ENCODE measurements at places on chromosomes 16 and 17.

- no peak for DNase-seq
Measured at GRCh38 chr16:629833-630248, 944 bp upstream of the WFIKKN1 start.

DNA sequence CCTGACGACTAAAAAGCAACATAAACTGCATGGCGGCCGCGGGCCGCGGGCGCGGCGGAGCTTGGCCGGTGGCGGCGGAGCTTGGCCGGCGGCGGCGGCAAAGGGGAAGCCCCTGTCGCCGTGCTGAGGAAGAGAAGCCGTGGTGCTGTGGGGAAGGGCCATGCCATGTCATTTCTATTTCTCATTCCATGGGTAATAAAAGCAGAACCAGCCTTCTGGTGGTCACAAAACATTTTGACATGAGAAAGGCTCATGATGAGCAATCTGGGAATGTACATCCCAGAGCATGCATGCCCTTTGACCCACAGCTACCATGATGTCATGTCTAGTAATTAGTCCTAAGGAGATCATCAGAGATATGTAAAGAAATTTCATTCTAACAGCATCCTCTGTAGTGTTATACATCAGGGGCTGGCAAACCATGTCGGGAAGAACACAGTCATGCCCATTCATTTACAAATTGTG, 23.9 kb upstream of the HEATR6 start:
- DNase-seq, result peak; percentile 4

GRCh38 chr17:57037411-57037810, 47.6 kb upstream of the AKAP1 start:
- DNase-seq, result no peak

GRCh38 chr16:80226499-80226898, 314.3 kb upstream of the DYNLRB2 start:
- no peak for DNase-seq

- no peak for DNase-seq
Measured at GRCh38 chr17:43745541-43745940, 13.1 kb downstream of the SOST start.

DNA sequence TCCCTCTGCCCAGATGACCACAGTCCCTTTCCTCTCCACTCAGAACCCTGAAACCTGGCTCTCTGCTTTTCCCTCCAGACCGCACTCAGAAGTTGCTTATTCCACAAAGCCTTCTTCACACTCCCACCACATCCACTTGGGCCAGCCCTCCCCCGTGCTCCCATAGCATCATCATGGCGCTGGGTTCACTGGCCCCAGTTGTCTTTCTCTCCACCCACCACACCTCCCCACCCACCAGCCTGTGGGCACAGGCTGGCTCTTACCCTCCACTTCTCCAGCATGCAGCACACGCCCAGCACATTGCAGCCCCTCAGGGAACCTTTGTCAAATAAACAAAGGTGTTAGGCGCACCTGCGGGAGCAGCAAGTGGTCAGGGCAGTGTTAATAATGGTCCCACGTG, 130.0 kb downstream of the KATNIP start:
- no peak for DNase-seq

DNA sequence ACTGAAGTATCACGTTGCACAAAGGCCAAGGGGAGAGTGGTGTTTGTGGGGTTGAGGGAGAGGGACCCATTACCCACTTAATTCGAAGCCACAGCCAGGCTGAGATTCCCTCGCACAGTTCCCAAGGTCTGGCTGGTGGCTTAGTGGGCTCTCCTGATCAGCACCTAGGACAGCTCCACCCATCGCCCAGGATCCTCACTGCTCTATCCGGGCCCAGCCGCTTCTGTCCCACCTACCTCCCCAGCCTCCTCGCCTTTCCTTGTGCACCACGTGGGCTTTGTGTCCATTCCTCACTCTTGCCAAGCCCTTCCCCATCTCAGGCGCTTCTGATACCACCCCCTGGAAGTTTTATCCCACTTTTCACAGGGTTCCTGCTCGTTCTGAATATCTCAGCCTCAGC, 163.5 kb downstream of the CCT6B start:
- no peak for DNase-seq

GRCh38 chr17:41962768-41963434, 3.7 kb upstream of the CNP start:
- DNase-seq, result peak; percentile 64

GRCh38 chr16:68776821-68777485, 39.9 kb downstream of the CDH1 start:
- no peak for DNase-seq

GRCh38 chr17:8227238-8227581, 16.8 kb upstream of the AURKB start:
- DNase-seq, result no peak

- no peak for DNase-seq
Measured at GRCh38 chr17:49995055-49995738, at the start of gene DLX3. DLX3 (minus strand) TSS chr17:49995224; CDS start chr17:49994998, 226 bp downstream.

- no peak for DNase-seq
Measured at GRCh38 chr17:19374136-19374535, 4.2 kb upstream of the MAPK7 start.

DNA sequence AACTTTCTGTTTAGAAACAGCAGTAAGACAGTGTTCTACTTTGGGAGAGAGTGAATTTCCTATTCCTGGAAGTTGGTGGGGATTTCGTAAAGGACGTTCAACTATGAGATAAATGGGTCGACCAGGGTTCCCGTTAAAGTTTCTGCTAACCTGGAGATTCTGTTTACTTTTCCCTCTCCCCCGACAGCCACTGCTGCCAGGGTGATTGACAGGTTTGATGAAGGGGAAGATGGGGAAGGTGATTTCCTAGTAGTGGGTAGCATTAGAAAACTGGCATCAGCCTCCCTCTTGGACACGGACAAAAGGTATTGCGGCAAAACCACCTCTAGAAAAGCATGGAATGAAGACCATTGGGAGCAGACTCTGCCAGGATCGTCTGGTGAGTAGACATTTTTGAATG, 1.3 kb downstream of the AATF start:
- no peak for DNase-seq

DNA sequence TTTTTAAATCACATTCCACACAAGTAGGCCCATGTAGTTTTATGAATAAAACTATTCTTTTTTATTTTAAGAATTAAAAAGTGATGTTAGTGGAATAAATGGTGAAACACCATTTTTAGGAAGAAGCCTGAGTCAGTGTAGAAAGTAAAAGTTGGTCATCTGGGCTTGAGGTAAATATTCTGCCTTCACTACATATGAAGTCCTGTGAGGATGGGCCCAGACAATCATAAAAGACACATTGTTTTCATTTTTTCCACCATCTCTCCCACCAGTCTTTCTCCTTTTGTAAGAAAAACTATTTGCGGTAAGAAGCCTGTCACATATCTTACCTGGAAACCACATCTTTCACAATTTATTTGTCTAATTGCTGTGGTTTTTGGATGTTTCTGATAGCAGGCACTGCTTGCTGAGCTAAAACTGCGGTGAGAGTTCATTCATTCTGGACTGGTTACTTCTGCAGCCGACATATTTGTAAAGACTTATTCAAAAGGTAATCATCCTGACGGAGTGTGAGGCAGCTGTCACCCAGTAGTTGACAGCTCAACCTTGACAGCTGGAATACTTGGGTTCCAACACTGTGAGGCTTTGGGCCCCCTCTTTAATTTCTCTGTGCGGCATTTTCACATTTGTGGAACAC, 10.6 kb upstream of the RFFL start:
- DNase-seq, result no peak

DNA sequence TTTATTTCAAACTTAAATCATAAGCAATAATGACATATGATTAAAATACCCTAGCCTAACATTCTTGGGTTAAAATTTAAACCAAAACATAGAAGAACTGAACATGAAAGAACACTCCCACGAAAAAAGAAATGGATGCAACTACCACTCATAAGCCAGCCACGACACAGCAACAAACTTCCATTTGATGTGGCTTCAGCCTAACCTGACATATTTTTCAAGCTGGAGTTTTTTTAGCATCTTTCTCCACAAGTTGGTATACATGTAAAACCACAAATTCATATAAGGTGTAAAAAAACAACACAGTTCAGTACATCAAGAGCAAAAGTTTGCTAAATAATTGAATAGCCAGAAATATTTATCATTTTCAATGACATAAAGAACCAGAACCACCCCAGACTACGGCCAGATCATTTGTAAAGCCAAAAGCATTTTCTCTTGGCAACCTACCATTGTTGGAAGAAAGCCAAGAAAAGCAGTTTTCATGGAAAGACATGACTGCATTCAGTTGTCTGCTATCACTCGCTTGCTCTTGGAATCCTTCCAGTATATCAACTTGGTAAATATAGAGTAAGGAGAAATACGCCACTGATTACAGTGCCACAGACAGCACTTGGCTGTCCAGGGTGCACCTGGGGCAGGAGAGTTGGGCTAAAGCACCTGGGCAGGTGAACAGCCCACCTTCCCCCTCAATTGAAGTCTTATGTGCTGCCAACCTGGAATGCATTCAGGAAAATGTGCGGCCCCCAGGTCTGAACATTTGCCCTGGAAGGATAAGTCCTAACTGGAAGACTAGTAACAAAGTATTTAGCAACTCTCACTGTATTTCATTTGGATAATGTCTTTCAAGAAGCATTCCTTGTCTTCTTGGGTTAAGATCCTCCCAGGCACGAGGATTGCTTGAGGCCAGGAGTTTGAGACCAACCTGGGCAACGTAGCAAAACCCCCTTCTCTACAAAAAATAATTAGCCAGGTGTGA, 60.5 kb downstream of the CREBBP start:
- DNase-seq, result no peak

DNA sequence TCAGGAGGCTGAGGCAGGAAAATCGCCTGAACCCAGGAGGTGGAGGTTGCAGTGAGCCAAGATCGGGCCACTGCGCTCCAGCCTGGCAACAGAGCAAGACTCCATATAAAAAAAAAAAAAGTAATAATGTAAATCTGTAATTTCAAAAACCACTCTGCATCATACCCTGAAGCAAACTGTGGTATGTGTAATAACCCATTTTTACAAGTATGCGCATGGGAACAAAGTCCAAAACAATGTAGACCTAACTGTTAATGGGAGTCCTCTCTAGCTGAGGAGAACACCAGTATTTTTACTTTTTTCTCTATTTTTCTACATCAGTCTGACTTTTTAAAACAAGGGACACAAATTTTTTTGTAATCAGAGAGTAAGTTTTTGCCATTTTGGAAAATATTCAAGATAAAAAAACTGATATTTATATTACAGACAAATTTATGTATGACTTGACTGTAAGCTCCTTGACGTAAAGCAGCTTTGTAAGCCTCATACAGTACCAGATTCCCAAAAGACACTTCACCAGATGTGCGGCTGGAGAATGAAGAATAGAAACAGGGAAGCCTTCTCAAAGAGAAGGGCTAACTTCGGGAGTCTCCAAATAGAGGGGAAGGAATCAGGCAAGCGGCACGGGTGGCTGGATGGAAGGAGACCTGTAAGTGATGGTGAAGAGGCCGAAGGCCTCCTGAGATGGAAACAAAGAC, 25.7 kb downstream of the CMTM4 start:
- DNase-seq, result no peak

DNA sequence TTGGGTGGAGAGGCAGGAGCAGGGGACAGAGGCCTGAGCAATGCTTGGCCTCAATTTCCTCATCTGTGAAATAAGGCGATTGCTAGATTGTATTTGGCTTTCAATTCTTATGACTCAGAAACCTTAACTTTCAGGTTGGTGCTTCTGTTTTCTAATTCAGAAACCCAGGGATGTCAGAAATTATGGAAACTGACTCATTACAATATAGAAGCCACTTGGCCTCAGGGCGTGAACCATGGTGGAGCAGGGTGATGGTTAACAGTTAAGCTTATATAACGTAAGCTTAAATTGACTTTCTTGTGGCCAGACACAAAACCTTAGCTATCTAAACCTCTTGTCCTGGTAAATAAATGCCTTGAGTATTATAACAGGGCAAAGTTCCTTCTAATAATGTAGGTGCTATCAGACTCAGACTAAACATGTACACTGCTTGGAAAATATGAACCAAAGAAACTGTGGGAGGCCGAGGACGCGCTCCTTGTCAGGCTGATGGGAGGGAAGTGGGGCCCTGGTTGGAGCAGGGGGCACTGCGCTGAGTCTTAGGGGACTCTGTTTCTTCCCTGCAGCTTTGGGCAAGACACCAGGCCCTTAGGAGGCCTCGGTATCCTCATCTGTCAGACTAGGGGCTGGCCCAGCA, 17.1 kb upstream of the SREBF1 start:
- DNase-seq, result no peak

GRCh38 chr17:73437826-73438225, 126.0 kb upstream of the CDC42EP4 start:
- no peak for DNase-seq

DNA sequence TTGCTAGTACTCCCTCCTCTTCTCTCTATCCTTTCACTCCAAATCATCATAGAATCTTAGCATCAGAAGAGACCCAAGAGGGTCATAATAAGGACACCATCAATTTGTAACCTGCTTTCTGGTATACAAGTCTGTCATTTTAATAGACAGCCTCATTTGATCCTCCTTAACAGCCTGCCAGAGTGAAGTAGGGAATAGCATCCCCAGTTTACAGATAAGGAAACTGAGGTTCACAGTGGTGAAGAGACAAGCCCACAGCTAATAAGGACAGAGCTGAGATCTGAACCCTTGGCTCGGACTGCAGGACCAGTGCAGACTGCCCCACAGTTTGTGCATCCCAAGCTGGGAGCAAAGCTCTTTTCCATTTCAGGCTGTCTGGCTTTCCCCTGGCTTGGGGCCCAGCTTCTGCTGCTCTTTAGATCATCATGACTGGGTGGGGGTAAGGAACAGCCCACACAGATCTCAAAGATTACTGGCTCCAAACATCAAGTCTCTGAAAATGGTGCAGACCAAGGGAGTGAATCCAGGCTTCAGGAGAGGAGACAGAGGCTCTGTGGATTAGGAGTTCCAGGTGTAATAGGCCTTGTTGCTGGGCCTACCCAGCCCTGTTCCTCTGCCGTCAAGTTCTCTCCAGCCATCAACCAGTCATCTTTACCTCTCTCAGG, 10.3 kb upstream of the IGFBP4 start:
- DNase-seq, result no peak

GRCh38 chr16:14241631-14242030, 170.5 kb downstream of the MRTFB start:
- DNase-seq, result no peak

DNA sequence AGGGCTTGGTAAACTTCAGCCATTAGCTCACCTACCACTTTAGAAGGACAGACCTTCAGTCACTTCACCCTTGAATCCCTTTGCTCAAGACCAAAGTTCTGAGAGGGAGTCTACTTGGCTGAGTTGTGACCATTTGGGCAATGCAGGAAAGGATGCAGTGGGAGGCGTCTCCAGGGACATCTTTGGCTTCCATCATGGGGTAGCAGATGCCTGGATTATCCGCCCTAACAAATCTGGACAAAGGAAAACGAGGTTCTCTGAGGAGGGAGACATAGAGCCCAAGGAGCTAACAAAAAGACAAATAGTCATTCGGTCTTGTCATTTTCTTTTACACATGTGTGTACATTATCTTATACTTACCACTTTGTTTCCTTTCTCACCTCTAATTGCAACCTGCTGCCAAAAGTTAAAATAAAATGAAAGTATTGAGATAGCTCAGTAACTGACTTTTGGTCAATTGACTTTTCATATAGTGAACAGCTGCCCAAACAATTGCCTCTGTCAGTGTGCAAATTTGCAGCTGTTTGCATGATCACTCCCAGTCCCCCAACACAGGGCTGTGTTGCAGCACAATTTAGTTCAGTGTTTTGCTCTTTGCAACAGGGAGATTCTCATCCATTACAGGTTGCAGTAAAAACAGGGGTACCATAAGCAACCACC, 108.9 kb upstream of the EEF2KMT start:
- DNase-seq, result no peak

GRCh38 chr16:69123910-69124309, 8.5 kb downstream of the CHTF8 start:
- DNase-seq, result peak; percentile 63

Measured in activated CD4-positive, alpha-beta T cell treated with anti-CD3 and anti-CD28 coated beads, Interleukin-2, amount 50 U/mL, for 4 hours (primary cell).